ENCODE measurements at places on chromosomes 5 and 9.

GRCh38 chr9:104367507-104367906 lies 136.6 kb upstream of the OR13F1 start:
- no peak for DNase-seq

- DNase-seq, result no peak
Measured at GRCh38 chr5:131180407-131180806, 9.7 kb downstream of the LYRM7 start.

- no peak for DNase-seq
Measured at GRCh38 chr9:134591573-134591981, 50.0 kb upstream of the COL5A1 start.

- no peak for DNase-seq
Measured at GRCh38 chr5:149878371-149878770, 66.2 kb downstream of the PDE6A start.

- DNase-seq, result no peak
Measured at GRCh38 chr9:13942695-13943094, 371.2 kb downstream of the NFIB start.

- DNase-seq, result no peak
Measured at GRCh38 chr5:2840372-2840915, 89.0 kb upstream of the IRX2 start.

DNA sequence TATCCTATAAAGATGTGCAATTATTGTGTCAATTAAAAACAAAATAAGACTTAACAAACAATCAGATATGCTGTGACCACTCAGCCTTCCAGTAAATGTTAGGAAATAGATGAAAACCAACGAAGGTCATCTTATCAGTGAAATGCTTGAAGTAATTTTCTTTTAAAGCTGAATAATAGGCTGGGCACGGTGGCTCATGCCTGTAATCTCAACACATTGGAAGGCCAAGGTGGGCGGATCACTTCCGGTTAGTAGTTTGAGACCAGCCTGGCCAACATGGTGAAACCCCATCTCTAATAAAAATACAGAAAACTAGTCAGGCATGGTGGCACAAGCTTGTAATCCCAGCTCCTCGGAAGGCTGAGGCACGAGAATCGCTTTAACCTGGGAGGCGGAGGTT lies 31.2 kb downstream of the NLN start:
- no peak for DNase-seq

GRCh38 chr5:112254303-112254702 lies 164.8 kb downstream of the EPB41L4A start:
- DNase-seq, result no peak

DNA sequence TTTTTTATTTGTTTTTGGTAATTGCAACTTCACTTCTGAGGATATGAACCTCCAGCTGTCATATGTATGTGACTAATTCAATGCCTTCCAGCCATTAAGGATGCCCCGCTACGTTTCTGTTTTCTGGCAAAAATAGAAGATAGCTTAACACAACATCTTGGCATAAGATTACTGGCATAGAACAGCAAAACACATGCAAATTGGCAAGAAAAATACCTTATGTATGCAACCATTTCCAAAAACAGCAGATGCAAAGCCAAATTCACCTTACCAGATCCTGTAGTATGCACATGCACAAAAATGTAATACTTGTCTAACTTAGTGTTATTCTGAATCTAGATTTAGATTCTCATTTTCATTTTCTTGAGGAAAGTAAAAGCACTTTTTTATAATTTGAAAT lies 461.1 kb upstream of the CYLC2 start:
- no peak for DNase-seq

- no peak for DNase-seq
Measured at GRCh38 chr9:110641293-110641692, 27.3 kb upstream of the MUSK start.

DNA sequence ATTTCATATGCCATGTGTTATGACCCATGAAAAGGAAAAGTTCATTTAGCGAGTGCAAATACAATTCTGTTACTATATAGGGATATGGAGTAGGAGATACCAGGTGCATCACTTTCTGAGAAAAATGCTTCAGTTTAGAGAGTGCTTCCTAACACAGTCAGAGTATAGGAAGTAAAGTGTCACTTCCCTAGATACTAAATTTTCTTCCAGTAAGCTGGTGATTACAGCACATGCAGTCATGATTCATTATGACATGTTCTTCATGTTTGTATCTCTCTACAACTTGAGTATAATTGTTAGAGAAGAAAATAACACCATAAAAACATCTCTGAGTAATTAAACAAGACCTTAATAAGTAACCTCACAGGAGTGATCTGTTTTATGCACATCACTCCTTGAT lies 837.0 kb downstream of the DNAH5 start:
- DNase-seq, result no peak

DNA sequence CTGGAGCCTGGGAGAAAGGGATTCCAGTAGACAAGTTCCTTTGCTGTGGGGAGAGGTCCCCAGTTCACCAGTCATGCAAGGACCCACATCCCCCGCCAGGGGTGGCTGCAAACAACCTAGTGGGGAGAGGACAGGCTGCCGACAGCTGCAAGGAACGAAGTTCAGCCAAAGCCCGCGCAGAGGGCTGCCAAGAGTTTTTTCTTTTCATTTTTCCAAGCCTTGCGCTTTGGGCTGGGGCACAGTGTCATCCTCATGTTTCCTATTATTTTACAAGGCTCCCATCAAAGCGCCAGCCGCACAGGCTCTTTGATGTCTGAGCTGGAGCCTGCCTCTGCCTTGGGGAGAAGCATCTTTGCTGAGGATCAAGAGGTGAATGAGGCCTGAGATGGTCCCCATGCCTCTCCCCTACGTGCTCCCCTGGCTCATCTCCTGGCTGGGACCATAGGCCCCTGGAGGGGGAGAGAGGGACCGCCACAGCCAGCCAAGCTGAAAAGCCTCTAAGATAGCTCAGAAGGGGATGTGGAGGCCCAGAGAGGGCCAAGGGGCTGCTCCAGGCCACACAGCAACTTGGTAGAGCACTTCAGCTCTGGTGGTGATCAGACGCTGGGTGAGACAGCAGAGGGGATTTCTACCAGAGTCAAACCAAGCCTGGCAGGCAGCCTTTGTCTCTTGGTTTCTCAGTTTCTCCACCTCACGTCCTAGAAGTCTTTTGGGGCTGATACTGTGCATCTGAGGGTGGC lies 50.4 kb upstream of the SYNPO start:
- no peak for DNase-seq
